ENCODE measurements at places on chromosomes 2 and 18. TPM values are rescaled to one million over a fixed set of nuclear protein-coding genes. Genes with fewer than 3 reads are reported as not detected.

DNA sequence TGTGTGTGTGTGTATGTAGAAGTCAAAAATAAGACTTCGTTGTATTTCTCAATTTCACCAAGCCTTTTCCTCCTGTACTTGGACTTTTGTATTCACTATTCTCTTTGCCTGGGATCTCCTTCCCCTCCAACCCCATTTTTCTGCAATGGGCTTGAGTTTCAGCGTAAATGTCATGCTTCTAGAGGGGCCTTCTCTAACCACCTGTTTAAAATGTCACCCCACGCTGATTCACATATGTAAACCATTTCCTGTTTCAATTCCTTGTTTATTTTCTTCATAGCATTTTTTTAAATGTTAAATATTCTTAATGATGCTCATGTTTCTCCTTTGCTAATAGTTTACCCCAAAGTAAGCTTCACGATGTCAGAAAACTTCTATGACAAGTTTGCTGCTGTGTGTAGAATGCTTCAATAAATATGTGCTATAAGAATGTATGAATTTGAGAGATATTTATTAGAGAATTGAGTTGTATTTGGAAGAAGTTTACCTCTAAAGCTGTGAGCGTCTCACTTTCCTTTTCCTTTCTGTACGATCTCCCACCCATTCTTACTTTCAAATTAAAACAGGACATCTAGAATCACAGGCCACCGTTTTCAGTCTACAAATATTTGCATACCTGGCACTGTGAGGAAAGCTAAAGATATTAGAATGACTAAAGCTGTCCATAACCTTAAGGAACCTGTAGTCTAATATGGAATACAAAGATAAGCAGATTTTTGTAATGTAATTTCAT is 762.4 kb downstream of the LRRTM4 start:
- DNase-seq: no peak

Gene CRYGD
- not detected for total RNA-seq

DNA sequence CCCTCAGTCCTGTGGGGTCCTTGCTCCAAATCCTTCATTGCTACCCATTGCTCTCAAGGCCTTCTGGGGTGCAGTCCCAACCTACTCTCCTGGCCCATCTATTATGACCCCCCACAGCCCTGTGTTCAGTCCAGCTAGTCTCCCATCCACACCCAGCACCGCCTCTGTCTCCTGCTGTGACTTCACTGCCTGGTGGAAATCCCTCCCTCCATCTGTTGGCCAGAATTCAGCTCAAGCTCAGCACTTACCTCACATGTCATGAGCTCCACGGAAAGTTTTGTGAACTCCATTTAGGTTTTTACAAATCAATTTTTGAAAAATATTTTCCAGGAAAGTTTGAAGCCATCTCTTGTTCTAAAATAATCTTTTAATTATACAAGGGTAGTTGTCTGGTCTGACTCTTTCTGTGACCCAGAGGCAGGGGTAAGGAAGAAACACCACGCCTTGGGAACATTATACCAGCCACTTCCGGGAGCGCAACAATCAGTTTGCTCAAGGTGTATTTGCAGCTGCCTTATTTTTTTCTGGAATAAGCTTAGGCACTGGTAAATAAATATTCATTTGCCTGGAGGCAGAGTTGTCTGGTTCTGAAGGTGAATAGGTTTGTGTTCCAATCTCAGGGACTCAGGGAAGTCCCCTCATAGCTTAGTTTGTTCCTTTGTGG is 110.8 kb downstream of the VIT start:
- no peak for DNase-seq

Gene C2orf80
- total RNA-seq: not detected

Gene SCN2A
- total RNA-seq: 0.26 TPM

DNA sequence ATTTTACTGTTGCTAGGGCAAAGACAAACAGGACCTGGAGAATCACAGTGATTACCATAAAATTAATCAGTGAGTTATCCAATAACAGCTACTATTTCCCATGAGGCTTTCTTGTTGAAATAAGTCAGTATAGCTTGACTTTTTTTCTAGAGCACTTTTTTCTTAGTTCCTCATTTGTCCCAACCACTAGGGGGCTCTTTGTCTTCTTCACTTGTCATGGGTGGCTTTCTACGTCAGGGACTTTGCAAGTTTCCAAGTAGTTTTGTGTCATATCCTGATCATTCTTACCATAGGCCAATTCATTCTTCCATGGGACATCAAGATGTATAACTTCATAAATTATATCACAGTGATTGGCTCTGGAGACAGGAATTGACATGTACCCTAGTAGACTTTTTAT is 1019.6 kb upstream of the PIK3C3 start:
- no peak for DNase-seq

DNA sequence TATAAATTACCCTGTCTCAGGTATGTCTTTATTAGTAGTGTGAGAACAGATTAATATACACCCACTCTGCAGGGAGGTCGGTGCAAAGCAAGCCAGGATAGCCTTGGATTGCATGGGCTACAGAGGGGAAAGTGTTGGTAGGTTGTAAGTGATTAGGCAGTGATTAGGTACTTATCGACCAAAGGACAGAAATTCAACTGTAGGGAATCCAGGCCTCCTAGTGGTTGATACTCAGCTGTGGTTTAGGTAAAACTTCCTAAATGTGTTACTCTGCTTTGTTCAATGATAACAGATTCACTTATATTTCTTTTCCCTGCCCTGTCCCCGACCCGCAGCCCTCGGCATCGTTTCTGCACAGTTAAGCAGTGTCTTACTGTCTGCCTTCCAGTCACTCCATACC is 444.0 kb downstream of the FIGN start:
- DNase-seq: no peak

Gene MLPH
- not detected for total RNA-seq

Gene PCARE
- total RNA-seq: not detected

DNA sequence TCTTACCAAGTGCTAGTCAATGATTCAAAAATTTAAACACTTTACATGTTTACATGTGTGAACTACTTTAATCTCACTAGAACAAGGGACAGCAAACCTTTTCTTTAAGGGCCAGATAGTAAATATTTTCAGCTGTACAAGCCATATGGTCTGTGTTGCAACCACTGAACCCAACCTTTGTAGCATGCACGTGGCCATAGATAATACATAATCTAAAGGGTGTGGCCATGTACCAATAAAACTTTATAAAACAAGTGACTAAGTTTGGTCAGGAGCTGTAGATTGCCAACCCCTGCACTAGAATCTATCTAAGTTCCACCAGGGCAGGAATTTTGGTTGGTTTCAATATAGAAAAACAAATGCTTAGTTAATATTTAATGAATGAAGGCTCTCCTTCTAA is 18.4 kb upstream of the SPRED2 start:
- DNase-seq: no peak

GRCh38 chr2:20138696-20139095 is 86.2 kb downstream of the SDC1 start:
- no peak for DNase-seq

GRCh38 chr2:10770956-10771750 is 41.4 kb downstream of the PDIA6 start:
- peak; percentile 70 for DNase-seq

- no peak for DNase-seq
Measured at GRCh38 chr2:227154986-227155774, 8.8 kb downstream of the COL4A4 start.

- no peak for DNase-seq
Measured at GRCh38 chr2:124704071-124704925, 679.2 kb downstream of the CNTNAP5 start.

- no peak for DNase-seq
Measured at GRCh38 chr18:46398625-46399024, 258.4 kb downstream of the LOXHD1 start.

- no peak for DNase-seq
Measured at GRCh38 chr2:131566371-131566770, 38.7 kb downstream of the CCDC74A start.

- peak; percentile 71 for DNase-seq
Measured at GRCh38 chr2:134448650-134449049, 194.8 kb downstream of the MGAT5 start.

Gene PKDCC
- 44.8 TPM for total RNA-seq

- no peak for DNase-seq
Measured at GRCh38 chr18:69839497-69839896, 108.2 kb downstream of the CD226 start.

DNA sequence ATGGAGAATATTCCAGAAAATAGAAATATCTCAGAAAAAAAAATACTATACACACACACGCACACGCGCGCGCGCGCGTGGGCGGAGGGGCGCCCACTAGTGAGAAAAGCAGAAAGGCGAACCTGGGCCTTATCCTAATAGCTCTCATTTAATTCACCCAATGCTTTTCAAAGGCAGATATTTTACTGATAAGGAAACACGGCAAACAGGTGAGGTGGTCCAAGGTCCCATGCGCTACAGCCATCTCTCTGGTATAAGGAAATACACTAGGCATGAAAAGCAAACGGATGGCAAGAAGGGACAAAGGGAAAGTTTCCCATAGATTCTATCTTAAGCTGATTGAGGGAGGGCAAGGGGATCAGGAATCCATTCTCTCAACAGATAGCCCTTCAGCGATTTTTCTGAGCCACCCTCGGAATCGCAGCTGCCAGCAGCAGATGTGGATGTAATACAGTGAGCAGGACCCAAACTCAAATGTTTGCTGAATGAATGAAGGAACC is 136.7 kb downstream of the TMEM247 start:
- peak; percentile 77 for DNase-seq

DNA sequence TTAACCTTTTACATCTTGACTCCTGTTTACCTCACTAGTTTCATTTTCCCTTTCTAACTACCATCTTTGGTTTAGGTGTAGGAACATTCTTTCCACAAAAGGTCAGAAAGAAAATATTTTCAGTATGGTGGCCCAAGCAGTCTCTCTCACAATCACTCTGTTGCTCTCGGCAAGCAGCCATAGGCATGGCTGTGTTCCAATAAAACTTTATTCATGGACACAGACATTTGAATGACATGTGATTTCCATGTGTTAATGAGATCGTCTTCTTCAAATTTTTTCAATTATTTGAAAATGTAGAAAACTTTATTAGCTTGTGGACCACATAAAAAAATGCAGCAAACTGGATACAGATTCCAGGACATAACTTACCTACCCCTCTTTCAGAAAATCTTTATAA is 109.7 kb upstream of the CNTNAP5 start:
- no peak for DNase-seq

Gene SNTG2
- 59.4 TPM for total RNA-seq

Gene HOXD10
- not detected for total RNA-seq

Gene IL36B
- total RNA-seq: not detected

DNA sequence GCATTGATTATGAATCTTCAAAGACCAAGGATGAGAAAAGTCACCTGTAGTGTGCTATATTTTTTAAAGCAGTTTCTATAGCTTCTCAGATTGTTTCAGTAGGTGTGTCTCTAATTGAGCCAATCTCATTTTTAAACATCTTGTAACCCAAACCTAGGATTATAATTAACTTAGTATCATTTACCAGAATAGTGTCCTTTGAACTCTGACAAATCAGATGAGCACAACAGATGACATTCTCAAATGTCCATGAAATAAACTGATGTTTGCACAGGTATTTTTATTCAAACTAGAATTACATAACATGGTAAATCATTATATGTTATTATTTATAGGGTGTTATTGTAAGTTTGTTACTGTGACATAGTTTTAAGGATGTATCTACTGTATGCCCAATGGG is 126.1 kb upstream of the MAP3K20 start:
- no peak for DNase-seq

DNA sequence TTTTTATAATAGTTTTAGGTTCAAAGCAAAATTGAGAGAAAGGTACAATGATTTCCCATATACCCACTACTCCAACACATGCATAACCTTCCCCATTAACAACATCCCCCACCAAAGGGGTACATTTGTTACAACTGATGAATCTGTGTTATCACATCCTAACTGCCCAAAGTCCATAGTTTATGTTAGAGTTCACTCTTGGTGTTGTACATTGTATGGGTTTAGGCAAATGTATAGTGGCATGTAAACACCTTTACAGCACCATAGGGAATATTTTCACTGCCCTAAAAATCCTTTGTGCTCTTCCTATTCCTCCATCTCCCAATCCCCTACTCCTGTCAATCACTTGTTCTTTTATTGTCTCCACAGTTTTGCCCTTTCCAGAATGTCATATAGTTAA is 471.6 kb downstream of the CPS1 start:
- DNase-seq: no peak

- no peak for DNase-seq
Measured at GRCh38 chr2:72325592-72326422, 178.1 kb upstream of the CYP26B1 start.

Gene CAPN14
- 0.87 TPM for total RNA-seq

DNA sequence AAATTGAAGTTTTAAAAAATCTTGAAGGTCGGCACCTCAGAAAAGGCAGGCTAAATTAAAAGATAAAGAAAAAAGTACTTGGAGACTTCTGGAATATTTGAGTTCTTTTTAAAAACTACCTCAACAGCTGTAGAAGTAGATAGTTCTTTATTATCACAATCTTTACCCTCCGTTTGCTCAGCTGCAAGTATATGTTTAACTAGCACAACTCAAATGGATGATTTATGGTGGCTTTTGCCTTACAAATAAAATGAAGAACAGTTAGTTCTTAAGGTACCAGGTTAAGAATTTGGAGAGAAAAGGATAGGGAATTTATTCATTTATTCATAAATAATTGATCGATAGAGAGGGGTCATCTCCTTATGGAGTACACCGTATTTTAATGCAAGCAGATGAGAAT is 237.6 kb upstream of the FOSL2 start:
- DNase-seq: no peak

- no peak for DNase-seq
Measured at GRCh38 chr18:46297621-46298020, 193.4 kb downstream of the HAUS1 start.

Gene PDE6D
- 45.0 TPM for total RNA-seq

GRCh38 chr2:65057391-65058052 is 1.3 kb downstream of the CEP68 start:
- DNase-seq: no peak

Gene PHLPP1
- total RNA-seq: 10.6 TPM

DNA sequence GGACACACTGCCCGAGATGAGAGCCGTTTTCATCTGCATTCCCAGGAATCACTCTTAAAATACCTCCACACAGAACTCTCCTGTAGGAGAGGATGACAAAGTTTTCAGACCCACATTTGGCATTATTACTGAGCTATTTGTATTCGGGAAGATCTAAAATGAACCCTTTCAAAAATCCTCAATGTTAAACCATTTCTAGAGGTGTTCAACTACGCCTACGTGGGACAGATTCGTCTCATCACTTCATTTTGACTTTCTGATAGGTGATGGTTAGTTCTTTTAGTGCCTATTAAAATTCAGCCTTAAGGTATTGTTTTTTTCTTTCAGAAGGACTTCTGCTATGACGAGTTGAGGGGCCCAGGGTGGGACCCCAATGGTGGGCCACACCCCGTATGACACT is 71.4 kb upstream of the MGAT4A start:
- no peak for DNase-seq

- no peak for DNase-seq
Measured at GRCh38 chr18:74342416-74343043, 26.9 kb downstream of the C18orf63 start.

- no peak for DNase-seq
Measured at GRCh38 chr2:179097131-179097530, 47.2 kb upstream of the CCDC141 start.

Gene DSG1
- not detected for total RNA-seq

All from spleen (tissue), 13 donors.